ENCODE measurements at places on chromosomes 3 and 15.

GRCh38 chr3:121295452-121295851 lies 250.3 kb downstream of the POLQ start:
- DNase-seq = no peak

DNA sequence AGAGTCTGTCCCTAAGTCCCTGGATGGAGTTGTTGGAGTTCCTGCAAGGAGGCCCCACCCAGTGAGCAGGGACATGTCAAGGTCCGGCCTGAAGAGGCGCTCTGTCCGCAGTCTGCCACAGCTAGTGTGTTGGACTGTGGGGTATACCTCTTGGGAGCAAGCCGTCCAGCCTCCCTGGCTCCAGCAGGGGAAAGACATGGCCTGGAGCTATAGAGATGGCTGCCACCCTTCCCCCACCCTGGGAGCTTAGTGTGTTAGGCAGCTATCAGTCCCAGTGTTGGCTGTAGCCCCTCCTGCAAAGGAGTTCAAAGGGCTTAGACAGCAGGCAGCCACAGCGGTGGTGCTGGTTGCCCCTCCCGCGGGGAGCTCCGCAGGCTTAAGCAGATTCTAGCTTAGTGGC lies 20.3 kb downstream of the IMPG2 start:
- DNase-seq = no peak

DNA sequence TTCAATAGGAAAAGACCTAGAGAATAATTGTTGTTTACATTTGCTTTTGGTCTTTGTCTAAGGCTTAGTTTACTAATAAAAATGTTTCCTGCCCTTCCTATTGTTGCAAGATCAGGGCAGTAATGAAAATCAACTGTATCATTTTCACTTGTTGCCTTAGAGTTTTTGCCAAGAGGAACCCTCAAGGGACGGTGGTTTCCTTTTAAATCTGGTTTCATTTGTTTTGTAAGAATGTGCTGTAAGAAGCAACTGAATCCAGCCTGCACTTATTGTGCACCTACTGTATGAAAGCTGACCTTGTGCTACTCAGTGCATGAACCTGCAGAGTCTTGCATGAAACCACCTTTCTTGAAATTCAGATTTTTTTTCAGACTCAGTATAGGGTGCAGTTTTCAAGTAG lies 5.3 kb downstream of the IGF1R start:
- DNase-seq = no peak

DNA sequence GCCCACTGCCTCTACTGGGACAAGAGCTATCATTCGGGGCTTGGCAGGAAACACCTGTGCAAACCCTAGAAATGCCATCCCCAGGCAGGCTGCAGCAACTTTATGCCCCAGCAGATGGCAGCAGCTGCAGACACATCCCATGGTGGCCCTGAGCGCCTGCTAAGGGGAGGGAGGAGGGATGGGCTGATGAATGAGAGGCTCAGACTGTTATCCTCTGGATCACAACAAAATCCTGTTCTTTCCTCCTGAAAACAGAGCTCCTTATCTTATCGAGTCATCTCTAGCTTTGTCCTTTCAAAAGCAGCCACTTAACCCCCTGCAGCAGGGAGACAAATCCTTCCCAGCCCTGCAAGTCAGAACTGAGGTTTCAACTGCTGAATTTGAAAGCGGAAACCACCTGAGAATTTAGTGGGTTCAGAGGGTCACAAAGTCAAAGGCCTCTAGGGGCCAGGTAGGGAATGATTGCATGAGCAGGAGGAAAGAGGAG lies 90.6 kb upstream of the PROK2 start:
- peak; percentile 43 for DNase-seq

GRCh38 chr3:99702953-99703943 lies 64.9 kb downstream of the COL8A1 start:
- DNase-seq = no peak

DNA sequence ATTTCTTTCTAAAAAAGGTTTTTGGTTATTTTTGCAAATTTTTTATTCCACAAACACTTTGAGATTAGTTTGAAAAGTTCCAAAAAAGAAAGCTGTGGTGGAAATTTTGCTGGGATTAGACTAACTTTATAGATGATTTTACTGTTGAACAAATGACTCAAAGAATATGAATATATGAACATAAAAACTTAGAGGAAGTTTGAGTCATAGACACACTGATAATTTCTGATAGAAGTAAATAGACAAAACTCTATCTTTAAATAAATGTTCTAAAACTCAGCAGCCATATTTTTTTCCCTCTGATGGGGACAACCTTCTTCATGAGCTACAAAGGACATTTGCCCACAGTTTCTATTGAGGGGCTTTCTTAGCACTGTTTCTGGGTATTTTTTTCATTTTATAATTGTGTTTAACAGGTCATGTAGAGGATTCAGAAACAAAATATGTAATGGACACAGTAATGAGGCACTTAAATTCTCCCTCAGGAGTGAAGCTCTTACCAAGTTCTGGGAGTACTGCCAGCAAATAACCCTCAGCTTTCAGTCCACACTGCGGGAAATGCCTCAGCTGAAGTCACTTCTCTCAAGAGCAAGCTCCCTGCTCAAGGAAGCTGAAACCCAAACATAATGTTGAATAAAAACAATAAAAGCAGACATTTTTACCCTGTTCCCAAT lies 157.6 kb downstream of the NFKBIZ start:
- no peak for DNase-seq

DNA sequence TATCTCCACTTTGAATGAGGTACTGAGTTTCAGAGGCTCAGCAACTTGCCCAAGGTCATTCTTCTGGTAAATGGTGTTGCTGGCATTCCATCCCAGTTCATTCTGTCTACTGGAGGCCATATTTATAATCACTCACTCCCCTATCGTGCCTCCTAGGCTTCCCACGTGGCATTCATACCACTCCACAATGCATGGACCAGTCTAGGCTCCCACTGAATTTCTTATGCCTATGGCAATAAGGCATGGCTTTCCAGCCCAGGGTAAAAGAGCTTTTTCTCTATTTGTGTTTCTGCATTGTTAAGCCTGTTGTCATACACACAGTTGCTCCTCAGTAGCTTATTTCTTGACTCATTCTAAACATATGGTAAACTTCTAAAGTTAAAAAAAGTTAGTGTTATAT lies 19.9 kb downstream of the BBX start:
- no peak for DNase-seq

DNA sequence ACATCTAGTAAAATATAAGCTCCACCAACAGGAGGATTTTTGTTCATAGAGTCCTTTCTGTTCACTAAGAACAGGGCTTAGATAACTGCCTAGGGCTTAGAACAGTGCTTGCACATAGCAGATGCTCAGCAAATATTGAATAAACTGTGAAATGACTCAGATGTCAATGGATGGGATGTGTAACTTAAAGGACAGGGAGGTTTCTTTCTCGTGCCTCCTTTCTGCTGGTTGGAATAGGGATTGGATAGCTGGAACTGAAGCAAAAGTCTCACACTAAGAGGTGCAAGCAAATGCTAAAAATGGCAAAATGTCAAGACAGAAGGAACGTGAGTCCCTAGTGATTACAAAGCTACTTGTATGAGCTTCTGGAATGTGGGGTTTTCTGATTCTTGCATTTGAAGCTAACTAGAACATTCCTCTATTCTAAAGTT lies 392.8 kb upstream of the WNT5A start:
- DNase-seq = no peak

DNA sequence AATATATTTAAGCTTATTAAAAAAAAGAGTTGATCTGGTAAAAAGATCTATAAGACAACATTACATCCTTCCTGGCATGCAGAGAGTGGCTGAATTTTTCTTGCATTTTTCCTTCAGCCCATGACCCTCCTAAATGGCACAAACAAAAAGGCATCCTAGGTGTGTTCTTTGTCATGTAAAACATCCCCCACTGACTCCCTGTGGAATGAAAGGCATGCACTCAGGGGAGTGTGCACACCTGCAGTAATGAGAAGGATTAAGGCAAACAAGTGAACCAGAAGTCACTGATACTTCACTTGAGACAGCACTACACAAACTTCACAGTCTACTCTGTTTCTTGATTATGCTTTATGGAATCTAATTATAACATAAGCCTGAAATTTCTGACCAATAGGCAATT lies 195.0 kb downstream of the RBMS3 start:
- DNase-seq = no peak

DNA sequence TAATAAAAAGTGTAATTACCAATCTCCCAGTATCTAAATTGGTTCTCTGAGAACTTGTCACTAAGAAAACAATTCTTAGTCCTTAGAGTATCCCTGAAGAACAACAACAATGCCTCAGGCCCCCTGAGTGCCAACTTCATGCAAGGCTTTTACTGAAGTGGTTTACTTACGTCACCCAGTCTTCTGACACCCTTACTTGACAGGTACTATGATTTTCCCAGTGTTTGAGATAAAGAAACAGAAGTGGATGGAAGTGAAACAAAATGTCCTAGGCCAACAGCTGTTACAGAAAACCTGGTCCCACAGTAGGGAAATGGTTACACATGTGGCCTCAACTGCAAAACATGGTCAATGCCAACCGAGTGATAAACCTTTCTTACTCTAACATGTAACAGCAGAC lies 331.1 kb downstream of the FOXP1 start:
- DNase-seq = no peak

GRCh38 chr15:96285729-96286254 lies 44.7 kb upstream of the NR2F2 start:
- no peak for DNase-seq

- DNase-seq = no peak
Observed at GRCh38 chr3:52854013-52854412, 19.2 kb upstream of the MUSTN1 start.

DNA sequence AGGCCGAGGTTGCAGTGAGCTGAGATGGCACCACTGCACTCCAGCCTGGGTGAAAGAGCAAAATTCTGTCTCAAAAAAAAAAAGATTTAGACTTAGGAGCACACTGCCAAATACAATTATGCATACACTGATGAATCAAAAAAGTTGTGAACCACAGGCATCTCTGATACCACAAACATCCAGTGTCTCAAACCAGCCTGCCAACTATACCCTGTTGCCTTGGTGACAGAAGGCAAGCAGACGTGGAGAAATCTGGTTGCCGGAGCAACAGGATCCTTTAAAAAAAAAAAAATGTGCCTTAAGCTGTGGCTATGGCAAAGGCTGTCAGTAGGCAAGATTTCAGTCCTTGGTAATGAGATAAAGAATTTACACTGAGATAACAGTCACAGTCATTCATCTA lies 202.3 kb downstream of the NEK10 start:
- DNase-seq = no peak

DNA sequence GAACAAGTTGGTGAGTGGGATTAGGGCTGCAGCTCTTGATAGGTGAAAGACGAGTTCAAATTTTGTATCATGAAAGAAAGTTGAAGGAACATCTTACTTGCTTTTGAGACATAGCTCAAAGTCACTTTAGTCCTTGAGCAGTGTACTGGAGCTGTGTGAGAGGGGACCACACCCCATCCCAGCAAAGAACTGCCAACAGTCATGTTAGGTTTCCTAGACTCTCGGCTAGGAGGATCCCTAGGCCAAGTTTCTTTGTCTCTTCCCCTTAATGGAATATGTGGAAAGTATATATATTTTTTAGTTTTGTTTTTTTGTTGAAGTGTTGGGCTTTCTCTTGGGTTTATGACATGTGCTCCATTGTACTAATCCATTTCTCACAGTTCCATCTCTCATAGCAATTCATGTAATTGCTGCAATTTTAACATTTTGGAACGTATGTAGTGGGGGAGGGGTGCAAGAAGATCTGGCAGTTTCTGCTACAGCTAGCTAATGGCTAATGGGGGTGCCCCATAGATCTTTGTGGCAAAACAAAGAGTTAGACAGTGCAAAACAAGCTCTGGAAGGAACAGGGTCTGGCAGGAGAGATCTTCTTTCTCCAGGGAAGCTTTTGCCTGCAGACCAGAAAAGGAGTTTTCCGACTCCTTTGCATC lies 25.1 kb downstream of the TLNRD1 start:
- DNase-seq = no peak

- no peak for DNase-seq
Observed at GRCh38 chr3:99760031-99760430, 57.6 kb upstream of the CMSS1 start.

DNA sequence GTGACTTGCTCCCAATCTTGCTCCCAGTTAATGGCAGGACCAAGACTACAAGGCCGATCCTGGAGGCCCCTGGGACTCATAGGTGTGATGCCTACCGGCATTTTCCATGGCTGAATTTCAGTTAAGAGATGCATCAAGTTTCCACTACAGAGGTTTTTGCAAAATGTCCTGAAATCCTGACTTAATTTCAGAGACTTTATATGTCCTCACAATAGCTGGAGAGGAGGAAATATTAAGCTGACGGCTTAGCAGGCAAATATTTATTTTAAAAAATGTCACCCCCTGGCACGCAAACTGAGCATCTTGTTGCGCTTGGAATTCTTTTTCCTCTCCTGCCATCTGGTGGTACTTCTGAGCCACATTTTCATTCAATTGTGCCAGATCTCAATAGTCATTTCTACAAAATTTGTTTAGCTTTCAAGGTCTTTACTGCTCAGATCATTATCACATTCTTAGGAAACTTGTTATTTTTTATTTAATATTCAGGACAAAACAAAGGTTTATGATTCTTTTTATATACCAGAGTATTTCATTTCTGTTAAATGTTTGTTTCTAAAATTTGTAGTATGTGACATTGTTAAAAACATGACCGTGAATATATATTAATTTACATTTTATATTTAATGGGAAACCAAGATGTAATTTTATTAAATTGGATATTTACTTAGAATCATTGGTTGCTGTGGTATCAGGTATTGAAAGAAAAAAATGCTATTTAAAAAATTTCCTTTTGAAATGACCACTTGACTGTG lies 189.2 kb upstream of the THRB start:
- DNase-seq = no peak

GRCh38 chr3:87625876-87626275 lies 349.5 kb upstream of the POU1F1 start:
- DNase-seq = no peak

DNA sequence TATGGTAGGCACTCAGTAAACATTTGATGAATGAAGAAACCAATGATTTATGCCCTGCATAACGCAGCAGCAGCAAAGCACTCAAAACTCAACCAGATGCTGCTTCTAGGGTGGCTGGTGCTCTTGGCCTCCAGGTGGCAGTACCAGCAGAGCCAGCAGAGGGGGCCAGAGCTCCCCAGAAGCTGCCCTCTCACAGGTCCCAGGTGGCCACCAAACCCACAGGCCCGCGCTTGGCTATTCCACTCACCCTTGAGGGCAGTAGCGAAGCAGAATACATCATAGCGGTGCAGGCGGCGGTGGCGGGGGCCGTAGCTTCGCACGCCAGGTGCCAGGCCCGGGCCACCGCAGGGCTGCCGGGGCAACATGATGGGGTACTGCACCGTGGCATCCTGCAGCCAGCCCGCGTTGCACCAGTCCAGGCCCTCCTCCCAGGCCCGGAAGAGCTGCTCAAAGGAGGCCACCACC lies 16.6 kb downstream of the HAPLN3 start:
- no peak for DNase-seq

DNA sequence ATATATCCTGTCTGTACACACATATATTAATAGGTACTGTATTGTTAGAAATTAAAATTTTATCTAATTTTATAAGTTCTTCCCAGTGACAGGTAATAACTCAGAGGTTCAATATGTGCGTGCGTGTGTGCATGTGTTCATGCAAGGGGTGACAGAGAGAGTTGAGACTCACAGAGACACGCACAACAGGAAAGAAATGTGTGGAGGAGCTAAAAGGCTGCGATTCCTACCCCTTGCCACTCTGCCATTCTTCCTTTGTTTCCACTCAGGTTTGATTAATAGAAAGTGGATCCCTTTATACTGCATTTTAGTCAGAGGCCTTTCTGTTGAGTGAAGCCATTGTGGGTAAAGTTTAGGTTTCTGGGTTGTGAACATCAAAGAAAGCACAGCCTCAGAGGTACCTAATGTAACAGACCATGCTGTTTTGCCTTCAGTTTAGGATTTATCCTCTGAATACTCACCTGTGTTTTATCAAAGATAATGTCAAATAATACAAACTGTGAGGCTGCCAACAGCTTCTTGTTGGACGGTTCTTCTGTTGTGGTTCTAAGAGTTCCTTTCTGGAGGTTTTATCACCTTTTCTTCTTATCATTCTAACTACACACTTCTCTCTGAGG lies 182.3 kb downstream of the EPHA3 start:
- DNase-seq = no peak

Measured in activated CD4-positive, CD25-positive, alpha-beta regulatory T cell treated with anti-CD3 and anti-CD28 coated beads, Interleukin-2, amount 50 U/mL, for 16 hours (primary cell).